ENCODE measurements at places on chromosomes 16 and 17. TPM values are rescaled to one million over a fixed set of nuclear protein-coding genes. Genes with fewer than 3 reads are reported as not detected.

GRCh38 chr17:27318228-27318627, 24.3 kb downstream of the WSB1 start:
- no peak for DNase-seq

GRCh38 chr16:3115561-3115960, 3.2 kb downstream of the ZNF205 start:
- no peak for DNase-seq

- no peak for DNase-seq
Measured at GRCh38 chr16:4488499-4488967, 12.3 kb downstream of the HMOX2 start.

GRCh38 chr16:79163691-79164387, 436.7 kb downstream of the MAF start:
- DNase-seq = no peak

DNA sequence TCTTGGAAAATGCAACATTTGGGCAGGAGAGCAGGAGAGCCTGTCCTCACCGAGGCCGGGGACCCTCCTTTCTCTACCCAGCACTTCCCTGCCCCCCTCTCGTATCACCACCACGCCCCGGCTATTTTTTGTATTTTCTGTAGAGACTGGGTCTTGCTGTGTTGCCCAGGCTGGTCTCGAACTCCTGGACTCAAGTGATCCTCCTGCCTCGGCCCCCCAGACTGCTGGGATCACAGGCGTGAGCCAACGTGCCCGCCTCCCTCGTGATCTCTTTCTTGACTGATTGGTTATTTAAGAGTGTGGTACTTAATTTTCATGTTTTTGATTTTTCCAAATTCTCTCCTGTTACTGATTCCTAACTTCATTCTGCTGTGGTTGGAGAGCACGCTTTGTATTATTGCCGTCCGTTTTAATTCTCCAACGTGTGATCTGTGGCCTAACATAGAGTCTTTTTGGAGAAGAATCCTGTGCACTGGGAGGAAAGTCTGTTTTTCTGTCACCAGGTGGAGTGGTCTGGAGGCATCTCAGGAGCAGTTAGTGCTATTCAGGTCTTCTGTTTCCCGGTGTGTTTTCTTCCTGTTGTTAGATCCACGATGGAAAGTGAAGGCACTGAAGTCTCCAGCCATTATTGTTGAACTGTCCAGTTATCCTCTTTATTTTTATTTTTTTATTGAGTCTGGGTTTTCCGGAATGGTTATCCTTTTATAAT, 40.4 kb downstream of the ZNF778 start:
- DNase-seq = no peak

DNA sequence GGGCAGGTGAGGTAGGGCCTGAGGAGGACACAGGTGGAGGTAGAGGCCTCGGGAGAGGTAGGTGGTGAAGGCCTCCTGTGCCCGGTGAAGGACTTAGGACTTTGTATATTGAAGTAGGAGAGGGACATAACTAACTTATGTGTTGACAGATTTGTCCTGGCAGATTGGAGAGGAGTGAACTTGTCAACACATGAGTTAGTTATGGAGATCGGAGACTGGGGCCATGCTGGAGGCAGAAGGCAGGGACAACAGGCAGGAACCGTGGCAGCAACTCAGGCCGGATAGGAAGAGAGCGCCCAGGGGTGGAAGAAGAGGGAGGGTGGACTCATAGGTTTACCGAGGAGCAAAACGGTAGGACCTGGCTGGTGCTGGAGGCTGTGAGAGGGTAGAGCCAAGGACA, 18.4 kb downstream of the GLP2R start:
- DNase-seq = no peak

DNA sequence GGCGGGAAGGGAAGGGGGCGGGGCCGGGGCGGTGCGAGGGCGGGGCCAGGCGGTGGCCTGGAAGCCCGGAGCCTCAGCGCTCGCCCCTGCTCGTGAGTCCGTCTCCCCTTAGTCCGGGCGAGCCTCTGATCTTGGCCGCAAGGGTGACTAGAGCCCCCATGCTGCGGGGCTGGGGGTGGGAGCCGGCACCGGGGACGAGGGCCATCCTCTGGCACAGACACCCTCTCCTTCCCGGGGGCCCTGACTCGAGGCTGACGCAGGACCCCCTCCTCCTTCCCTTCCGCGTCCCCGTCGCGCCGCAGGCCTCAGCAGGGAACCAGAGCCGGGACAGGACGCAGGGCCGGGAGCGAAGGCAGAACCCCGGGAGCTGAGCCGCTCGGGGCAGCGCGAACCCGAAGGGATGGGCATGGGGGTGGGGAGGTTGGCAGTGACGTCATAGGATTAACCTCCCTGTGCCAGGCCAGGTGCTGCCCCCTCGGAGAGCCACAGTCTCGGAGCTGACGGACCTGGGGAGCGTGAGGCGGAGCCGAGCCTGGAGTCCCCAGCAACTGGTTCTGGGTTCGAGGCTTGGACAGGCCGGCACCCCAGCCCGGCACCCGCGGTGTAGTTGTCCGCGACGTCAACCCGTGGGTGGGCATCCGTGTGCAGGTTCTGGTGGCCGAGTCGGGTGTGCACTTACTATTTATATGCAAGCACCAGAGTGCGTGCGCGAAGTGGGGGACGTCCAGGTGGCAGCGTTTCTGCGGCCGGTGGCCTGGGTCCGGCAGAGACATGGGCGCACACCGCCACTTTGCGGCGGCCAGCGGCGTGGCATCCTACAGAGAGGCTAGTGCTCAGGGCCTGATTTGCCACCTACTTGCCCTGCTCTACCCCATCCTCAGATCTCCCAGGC, 503 bp upstream of the PLCD3 start:
- peak; percentile 88 for DNase-seq

DNA sequence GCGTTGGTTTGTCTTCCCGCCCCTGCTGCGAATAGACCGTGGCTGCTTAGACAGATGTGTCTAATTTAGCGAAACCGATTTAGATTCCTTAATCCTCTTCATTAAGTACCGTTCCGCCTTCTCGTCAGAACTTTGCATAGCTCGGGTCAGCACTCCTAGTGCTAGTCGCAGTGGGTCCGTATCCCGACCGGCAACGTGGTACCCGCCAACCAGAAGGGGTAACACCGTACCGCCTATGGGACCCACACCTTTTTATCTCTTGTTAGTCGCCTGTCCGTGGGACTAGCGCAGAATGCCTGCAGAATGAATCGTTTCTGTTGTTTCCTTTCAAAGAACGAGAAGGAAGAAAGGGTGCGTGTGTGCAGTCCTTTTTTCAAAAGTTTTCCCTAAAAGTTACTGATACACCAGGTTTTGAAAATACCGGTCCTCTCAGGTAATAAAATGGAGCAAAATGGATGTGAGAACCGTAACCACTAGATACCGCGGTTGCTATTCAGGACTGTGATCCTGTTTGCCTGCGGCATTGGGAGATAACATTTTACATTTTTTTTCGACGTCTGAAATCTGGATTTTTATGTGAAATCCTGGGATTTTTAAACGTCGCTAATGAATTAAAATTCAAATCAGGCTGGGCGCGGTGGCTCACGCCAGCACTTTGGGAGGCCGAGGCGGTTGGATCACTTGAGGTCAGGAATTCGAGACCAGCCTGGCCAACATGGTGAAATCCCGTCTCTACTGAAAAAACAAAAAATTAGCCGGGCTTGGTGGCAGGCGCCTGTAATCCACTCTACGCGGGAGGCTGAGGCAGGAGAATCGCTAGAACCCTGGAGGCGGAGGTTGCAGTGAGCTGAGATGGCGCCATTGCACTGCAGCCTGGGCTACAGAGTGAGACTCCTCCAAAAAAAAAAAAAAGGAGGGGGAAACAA, 998 bp upstream of the SRSF1 start:
- DNase-seq = no peak

DNA sequence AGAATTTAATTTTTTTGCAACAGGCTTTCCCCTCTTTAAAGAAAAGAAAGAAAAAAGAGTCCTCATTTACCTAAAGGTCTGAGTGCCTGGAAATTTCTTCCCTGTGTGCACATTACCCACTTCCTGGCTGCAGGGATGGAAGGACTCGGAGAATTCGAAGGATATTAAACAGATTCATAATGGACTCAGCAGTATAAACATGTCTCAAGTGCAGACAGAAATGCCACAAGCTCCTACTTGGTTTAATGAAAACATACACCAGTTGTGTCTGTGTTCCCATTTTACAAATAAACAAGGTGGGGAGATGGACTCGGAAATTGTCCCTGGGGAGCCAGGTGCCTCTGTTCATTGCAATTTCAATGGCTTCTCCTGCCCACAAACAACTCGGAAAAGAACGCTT, 47.2 kb downstream of the MEOX1 start:
- DNase-seq = no peak

- no peak for DNase-seq
Measured at GRCh38 chr17:44548376-44549230, 8.7 kb upstream of the FZD2 start.

- DNase-seq = no peak
Measured at GRCh38 chr17:75834928-75835653, 9.1 kb downstream of the UNC13D start.

- DNase-seq = no peak
Measured at GRCh38 chr17:72419866-72420774, 299.3 kb downstream of the SOX9 start.

- DNase-seq = no peak
Measured at GRCh38 chr17:82457073-82457928, 1.2 kb upstream of the NARF start.

GRCh38 chr16:27822996-27823395, 240.5 kb downstream of the GSG1L start:
- DNase-seq = no peak

DNA sequence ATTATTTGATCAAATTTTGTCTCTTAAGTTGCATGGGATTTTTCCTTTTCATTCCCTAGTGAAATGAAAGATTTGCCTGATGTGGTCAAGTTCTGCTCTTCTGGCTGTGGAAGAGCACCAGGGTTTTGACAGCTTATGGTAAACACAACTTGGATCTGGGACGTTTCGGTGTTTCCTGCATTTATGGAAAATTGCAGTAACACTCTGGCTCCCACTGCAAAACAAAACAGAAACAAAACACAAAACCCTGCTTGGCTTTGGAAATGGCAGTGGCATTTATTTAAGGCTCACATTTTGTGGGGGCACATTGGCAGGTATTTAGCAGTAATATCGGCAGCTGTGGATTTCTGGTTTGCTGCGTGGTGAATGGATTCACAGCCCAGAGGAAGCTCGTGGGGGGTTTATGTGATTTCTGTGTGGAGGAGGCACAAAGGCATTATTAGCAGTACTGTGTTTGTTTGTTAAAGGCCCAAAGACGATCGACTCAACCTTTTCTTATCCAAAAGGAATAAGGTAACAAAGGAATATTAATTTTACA, 377.8 kb downstream of the SNX29 start:
- no peak for DNase-seq

- DNase-seq = no peak
Measured at GRCh38 chr17:55672585-55673501, 49.8 kb downstream of the TMEM100 start.

DNA sequence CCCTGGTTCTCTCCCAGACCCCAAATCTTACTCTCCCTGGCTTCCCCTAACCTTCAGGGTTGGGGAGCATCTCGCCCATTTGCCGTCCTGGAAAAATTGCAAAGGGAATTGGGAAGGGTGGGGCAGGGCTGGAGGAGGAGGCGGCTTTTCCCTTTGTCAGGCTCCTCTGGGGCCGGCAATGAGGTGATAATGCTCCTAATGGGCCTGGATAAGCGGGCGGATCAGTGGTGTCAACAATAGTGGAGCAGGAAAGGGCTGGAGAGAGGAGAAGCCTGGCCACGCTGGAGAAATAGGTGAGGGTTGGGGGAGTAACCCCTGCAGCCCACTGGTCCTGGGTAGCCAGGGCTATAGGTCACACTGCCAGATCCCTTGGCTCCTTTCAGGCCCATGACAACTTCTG, 12.3 kb downstream of the SCN4A start:
- no peak for DNase-seq

- DNase-seq = no peak
Measured at GRCh38 chr16:5900046-5900445, 802.5 kb upstream of the EEF2KMT start.

GRCh38 chr17:74015990-74016389, 187.5 kb upstream of the RPL38 start:
- no peak for DNase-seq

Gene DRG2
- total RNA-seq = 18.2 TPM

Gene LITAFD
- not detected for total RNA-seq

Gene PYDC1
- total RNA-seq = not detected

Gene CD300LB
- total RNA-seq = 0.31 TPM

Gene KRTAP4-3
- total RNA-seq = not detected

Gene MARCHF10
- total RNA-seq = not detected

Gene SLC35B1
- 83.6 TPM for total RNA-seq

Gene C17orf78
- total RNA-seq = not detected
